Stimulated activated CD8-positive, alpha-beta memory T cell treated with anti-CD3 and anti-CD28 coated beads, Interleukin-7, amount 100 ng/mL, for 1 hour (primary cell): ENCODE measurements at places on chromosomes 1 and 21.

DNA sequence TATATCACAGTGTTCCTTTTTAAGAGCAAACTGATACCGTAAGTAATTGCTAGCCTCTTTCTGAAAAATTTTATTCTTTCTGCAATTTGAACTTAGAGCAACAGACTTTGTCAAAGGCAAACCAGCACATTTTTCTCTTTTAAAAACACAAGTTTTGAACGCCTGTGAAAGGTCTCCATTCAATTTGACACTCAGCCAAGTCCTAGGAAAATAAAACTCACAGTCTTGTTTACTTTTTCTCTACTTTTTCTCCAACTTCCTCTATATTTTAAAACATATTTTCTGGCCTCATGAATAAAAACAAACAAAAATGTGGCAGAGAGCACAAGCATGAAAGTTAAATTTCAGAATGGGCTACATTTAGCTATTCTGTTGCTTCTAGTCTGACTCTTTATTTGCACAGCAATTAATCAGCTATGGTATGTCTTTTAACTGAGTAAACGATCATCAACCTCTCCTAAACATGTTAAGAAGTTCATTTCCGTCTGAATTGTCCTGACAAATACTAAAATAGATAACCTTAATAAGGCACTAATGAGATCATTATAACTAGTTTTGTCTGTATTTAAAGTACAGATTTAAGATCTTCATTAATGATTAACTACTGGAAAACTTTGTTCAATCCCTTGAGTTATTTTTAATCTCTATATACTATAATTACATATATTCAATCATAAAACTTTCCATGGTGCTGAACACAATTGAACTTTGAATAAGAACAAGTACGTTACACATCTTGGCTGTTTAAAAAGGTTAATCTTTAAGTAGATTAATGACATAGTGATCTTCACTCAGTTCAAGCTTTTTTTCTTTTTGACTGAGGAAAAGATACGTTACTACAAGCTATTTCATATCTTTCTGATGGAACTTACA lies 550.6 kb downstream of the PTBP2 start:
- DNase-seq = no peak

- DNase-seq = no peak
Observed at GRCh38 chr1:206903687-206904086, 6.4 kb downstream of the IL24 start.

DNA sequence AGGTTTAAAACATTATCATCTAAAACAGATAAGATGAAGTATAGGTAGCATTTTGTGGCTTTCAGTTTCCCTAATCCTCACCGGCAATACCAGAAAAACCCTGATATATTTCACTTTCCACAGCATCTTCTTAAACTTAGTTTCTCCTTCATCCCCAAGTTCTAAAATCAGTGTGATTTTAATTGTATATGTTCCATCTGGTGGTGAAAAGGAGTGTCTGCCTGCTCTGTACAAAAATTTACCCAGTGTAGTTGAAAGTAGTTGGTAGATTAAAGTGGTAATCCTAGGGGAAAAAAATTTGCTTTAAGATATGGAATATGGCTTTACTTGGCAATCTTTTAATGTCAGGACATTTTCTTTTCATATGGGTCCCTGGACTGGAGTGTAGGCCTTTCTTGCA lies 74.3 kb downstream of the CEP350 start:
- no peak for DNase-seq

DNA sequence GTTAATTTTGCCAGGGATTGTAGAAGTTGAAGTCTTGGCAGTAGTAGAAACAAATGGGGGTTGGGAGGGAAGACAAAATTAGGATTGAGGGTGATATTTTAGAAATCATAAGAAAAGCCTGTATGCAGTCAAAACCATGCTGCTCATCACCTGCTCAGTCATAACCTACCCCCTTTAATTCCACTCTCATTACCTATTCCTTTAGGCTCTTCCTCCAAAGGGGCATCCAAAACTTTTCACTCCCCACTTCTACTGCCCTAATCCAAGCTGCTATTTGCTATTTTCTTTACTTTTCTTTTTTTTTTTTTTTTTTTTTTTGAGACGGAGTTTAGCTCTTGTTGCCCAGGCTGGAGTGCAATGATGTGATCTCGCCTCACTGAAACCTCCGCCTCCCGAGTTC lies 11.5 kb downstream of the H3-3A start:
- DNase-seq = no peak

DNA sequence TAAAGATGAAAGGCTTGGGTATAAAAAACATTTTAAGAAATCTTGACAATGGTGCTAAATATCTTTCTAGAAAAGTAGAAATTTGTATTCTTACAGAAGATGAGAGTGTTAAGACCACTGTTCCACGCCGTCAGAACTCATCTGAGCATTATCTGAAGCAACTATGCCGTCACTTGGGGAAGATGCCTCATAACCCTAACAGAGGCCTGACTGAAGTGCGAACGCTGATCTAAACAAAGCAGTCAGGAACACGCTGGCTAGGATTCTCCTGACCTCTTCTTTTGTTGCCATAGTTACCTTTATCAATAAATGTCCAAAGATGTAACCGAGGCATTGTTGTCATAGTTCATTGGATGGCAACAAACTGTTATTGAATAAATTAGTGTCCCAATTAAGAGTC lies 612.4 kb downstream of the LTN1 start:
- DNase-seq = no peak

GRCh38 chr21:36741506-36741905 lies 42.6 kb downstream of the SIM2 start:
- no peak for DNase-seq

GRCh38 chr1:199875856-199876255 lies 151.7 kb upstream of the NR5A2 start:
- DNase-seq = no peak

DNA sequence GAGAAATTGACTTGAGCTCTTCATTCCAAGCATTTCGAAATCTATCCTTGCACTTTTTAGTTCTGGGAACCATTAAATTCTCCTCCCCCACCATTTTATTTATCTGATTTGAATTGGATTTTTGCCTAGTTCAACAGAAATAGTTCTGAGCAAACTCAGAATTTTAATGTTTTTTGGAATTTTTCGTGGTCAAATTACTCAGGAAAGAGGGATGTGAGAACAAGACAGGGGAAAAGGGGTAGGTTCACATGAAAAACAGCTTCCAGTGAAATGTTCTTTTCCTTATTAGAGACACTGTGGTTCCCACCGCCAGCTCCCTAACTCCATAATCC lies 5.7 kb upstream of the ZNF697 start:
- DNase-seq = no peak

GRCh38 chr1:155241841-155242264 lies 13.4 kb downstream of the ENTREP3 start:
- no peak for DNase-seq

DNA sequence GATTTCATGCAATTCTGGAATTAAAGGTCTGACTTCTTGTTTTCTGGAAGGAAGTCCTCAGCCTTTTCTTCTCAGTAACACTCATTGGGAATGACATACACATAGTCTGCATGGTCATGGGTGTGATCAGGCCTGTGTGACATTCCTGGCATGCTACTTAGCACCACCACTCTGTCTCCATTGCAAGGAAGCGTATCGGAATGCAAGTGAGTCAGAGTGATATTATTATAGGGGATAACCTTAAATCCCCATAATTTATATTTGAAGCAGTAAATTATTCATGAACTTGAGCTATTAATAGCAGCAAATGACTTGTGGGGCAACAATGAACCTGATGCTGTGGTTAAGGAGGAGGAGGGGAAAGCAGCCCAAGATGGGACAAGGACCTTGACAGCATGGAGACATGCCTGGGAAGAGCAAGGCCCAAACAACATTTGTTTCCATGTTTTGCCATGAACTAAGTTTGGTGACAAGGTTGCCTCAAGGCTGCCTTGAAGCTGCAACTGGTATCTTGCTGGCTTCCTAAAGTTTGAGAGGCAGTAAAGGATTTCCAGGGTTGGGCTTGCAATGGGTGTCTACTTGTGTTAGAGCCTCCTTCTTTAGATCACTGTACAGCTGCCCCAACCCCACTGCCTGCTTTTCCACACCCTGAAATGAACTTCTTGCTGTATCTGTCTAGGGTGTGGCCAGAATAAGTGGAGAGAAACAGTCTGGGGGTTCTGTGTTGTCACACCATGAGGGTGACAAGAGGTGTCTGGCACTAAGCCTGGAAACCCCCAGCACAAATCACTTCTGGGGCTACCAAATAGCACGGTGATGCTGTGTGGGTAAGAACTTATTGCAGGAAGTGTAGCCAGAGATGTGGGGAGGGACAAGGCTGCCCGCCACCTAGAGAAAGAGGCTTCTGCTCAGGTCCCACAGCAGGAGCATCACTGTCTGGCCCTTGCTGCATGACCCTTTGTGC lies 4.6 kb downstream of the MAB21L3 start:
- DNase-seq = no peak

DNA sequence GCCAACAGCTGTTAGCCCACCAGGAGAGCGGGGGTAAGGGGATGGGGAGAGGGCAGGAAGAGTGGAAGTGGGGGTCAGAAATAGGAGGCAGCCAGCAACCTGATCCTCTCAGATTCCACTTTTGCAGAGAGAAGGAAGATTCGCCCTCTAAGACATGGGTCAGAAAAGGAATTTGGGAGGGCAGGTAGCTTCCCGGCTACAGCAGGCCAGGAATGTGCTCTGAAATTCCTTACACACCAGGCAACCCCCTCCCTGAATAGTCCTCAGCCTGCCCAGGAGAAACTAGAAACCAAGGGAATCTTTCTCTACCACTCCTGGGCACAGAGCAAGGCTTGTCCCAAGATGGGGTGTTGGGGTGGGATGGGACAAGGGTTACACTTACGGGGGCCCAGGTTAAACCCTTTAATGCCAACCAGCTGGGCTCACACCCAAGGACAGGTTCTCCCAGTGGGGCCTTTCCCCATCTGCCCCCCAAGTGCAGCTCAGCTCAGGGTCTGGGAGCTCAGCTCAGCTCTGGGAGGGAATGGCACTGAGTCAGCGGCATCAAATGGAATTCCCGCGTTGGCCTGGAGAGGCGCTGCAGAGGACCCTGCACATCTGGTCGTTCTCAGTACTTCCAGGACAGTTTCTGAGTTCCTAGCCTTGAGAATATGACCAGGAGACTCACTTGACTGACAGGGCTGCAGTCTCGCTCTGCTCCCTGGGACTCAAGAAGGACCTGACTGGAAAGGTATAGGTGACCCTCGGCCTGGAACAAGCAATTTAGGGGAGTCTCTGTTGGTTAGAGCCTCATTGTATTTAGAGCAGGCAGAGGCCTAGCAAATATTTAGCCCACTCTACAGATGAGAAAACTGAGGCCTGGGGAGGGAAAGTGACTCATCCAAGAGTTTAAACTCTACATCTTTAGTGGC lies 761 bp downstream of the TNNT2 start:
- DNase-seq = no peak

GRCh38 chr1:196407358-196408051 lies 200.7 kb downstream of the KCNT2 start:
- no peak for DNase-seq

DNA sequence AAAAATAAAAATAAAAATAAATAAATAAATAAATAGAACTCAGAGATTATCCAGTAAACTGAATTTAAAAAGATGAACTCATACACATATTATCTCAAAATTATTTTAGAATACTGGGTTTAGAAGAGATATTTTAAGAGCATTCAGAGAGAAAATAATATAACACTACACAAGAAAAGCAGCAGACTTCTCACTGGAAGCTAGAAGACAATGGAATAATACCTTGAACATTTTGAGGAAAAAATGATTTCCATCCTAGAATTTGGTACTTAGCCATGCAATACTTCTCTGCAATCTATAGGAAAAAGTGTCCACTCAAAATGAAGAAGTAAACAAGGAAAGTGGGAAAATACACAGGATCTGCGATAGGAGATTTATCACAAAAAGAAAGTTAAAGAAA lies 24.2 kb downstream of the TRMT1L start:
- no peak for DNase-seq

DNA sequence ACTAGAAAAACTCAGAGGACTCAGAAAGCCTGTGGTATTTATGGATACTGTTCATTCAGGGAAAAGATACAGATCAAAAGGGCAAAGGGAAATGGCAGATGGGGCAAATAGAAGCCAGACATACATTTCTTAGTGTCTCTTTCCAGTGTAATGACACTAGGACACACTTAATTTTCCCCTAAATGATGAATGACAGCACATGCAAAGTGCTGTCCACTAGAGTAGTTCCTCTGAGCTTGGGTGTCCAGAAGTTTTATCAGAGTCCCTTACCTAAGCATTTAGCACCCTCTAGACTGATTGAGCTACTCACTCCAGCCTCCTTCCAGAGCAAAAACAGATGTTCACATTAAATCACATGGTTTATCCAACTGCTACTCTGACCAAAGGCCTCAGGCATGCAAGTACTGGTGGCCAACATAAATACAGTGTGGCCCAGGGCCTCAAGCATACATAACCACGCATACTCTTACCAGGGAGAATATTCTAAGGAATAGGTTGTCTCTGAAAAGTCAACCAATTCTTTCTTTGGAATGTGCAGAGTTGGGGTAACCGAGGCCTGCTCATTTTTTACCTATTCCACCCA lies 166.9 kb downstream of the NCAM2 start:
- DNase-seq = no peak

GRCh38 chr1:50610563-50610962 lies 187.3 kb upstream of the DMRTA2 start:
- DNase-seq = no peak

DNA sequence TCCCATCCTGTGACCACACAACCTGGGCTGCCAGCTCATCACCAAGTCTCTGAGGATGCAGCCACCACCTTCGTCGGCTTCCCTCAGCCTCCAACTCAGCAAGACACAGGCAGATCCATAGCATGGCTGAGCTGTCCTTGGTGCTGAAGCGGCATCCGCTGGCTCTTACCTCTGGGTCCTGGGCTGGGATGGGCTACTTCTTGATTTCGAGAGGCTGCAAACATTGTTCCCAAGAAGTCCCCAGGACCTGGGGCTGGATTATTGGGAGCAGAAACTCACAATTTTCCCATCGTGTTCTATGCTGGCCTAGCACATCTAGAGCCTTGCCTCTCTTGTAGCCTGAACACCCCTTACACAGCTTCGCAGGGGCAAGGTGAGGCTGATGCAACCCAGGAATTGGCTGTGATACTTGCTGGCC lies 24.9 kb upstream of the C1QA start:
- DNase-seq = no peak

DNA sequence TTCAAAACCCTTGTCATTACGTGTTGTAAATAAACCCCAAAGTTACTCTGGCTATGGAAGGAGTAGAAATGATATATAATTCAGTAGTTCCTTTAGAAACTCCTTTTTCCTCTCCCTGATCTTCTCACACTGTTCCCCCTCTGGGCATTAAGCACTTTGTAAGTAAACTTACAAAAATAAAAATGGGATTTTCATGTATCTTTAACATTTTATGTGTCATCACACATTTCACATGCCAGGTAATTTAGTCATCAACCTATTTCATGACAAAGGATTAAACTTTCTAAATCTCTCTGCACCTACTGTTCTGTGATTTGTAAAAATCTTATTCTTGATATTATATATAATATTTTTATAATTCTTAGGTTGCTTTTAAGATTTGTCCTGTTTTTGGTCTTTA lies 176.9 kb downstream of the NEK7 start:
- no peak for DNase-seq

DNA sequence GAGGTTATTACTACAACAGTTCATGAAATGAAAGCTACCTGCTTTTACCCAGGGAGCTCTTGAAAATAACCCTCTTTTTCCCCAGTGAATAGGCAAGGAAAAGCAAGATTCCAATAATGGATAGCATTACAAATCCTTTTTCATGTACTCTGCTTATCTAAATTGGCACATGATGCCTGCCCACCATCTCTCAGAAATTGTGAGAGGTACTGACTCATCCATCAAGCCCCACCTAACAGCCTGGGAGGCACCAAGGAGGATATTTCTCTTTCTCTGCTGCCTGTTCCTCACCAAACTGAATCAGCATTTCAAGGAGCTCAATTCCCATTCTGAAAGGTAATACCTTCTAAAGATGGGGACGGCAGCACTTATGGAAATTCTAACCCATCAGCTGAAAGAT lies 34.4 kb downstream of the PALMD start:
- DNase-seq = no peak

GRCh38 chr1:183961132-183961531 lies 76.4 kb downstream of the COLGALT2 start:
- DNase-seq = no peak
